ENCODE measurements at places on chromosomes 11 and 22.
A peak's percentile ranks its signal among the peaks of the same experiment; 100 is the strongest.

DNA sequence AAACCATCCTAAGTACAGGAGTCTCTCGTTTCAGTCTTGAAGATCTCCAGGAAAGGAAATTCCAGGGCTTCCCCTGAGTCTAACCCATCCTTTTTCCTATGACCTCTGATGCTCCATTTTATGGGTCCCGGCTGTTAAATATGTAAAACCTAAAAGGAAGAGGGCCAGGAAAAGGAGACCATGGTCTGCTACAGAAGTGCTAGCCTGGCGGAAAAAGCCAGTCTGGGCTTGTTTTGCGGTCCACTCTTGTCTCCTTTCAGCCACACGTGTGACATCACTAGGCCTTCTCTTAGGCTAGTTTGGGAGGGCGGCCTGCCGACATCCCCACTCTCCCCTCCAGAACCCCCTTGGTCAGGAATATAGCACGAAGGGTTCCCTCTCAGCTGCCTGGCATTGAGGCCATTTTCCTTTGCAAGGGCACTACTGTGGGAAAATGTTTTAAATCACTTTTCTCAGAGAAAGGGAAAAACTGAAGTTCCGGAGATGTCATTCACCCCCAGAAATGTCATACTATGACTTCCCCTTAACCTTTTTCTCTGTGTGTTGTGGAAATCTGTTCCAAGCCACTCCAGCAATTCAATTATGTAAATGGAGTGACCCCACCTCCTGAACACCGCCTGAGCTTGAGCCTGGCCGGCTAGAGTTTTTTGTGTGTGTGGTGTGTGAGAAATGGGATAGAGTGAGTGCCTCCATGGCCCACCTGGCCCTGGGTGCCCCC lies 86.9 kb downstream of the UBASH3B start:
- DNase-seq = no peak

DNA sequence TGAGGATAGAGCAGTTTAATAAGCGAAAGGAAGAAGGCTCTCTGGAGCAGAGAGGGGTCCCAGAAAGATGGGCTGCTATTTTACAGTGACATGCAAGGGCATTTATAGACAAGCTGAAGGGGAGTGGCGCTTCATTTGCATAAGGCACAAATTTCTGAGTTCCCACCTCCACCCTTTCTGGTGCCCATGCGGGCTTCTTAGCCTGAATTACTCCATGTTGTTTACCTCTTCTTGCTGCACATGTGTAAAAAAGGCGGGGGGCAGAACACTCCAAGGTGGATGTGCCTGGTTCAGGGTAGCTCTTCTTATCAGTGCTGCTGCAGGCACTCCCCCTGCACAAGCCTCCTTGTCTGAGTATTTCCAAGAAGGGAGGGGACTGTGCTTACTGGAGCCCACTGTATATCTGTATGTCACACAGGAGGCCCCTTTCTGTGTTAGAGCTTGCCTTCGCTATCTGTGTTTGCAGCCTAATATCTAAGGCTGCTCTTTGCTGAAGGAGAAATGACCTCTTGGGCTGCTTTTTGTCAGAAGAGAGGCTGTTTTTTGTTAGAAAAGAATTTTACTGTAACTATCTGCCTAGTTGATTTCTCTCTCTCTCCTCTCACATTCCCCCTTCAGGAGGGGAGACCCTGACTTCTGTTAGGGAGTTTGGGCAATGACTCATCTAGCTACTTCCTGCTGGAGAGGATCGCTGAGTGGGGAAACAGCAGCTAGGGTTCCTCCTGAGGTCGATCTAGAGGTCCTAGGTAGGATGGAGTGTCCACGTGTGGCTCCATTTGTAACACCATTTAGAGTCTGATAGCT lies 1057.0 kb upstream of the CNTN5 start:
- no peak for DNase-seq

GRCh38 chr11:55697817-55698216 lies 35.8 kb downstream of the OR4C6 start:
- no peak for DNase-seq

DNA sequence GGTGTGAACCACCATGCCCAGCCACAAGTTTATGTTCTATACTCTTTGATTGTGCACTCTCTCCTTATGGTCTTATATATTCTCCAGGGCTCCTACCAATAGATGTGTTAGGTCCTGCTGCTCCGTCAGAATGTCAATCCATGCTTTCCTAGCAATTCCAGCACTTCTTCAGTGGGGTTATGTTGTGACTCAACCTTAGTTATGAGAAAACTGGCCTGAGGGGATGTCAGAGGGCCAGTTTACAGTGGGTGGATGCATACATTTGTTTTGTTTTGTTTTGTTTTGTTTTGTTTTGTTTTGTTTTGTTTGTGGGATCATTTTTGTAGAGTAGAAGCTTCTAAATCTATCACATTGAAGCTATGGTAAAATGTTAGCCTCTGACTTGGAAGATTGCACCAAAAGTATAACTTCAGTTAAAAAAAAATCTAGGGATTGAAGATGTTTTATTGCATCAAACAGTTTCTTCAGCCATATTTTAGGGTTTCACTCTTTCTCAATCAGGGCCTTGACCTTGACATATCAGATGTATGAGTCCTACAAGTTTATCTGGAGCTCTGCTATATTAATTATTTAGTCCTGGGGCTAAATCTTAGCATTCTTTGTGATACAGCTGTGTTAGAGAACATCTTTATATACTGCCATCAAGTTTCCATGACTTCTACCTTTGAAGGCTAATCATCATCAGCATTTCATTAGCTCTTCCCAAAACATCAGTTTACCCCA lies 191.6 kb upstream of the CNTN5 start:
- no peak for DNase-seq

- no peak for DNase-seq
These were observed 17.4 kb downstream of the LIMK2 start for GRCh38 chr22:31229402-31230079.

DNA sequence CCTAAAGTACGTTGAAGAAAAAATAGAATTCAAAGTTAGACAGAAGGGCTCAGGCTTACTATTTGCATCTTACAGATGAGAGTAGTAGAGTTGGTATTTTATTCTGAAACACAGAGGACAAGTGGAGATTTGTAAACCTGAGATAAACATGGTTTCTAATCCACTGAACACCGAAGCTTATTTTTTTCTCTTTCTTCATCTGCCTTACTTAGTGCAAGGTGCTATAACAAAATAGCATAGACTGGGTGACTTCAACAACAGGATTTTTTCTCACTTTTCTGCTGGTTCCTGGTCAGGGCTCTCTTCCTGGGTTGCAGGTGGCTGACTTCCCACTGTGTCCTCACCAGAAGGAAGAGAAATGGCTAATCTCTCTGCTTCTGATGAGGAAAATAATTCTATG lies 2.1 kb upstream of the HBG1 start:
- DNase-seq = no peak

DNA sequence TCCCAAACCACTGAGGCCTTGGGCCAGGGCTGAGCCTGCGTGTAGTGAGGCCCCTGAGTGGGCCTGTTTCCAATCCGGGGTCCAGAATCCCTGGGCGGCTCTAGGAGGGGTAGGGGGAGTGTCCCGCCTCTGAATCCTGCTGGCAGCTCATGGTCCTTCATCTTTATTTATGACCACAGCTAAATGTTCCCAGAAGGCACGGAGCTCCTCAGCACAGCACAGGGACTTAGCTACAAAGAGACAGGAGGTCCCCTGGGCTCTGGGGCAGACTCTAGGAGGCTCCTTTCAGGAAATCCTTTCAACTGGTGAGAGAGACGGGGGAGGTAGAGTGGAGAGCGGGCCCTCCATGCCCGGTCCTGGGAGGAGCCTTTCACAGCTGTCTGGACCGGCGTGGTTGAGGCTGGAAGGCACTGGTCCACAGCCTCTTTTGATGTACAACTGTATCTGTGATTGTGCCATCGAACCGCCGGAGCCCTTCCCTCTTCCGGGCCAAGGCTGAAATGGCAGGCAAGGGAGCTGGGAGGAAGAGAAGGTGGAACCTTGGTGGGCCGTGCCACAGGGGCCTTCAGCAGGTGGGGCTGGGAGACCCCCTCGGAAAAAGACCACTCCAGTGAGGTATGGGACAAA lies 46.8 kb downstream of the SCUBE1 start:
- no peak for DNase-seq

- DNase-seq = no peak
These were observed 826 bp upstream of the EEF1G start for GRCh38 chr11:62574363-62575071.

DNA sequence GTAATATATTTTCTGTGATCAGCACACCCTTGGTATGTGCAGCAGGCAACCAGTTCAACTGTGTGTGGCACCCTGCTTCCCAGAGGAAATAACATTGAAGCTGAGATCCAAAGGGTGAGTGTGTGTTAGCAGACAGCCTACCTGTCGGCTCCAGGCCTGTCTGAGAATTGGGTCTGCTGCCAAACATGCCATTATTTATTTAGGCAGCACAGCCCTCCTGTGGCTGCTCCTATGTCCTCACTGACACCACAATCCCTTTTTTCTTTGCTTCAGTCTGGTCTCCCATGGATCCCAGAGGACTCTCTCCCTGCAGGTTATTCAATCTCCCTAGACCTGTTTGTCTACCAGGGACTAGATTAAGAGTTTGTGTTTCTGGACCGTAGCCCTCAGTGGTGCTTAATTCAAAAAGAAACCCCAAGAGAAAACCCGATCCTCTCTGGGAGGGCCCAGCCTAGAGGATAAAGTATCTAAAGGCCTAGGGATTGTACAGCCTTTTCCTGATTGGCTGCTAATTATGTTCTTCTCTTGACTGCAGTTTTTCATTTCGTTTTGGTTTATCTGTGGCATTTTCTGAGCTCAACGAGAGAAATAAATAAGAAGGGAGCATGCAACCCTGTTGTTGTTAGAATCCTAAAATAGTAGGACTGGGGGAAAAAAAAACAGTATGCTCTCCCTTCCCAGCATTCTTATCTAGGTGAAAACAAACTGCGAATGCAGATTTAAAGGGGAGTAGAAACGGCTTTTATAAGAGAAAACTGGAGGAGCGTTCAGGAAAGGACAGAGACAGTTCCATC lies 24.1 kb downstream of the KCNE3 start:
- DNase-seq = peak; percentile 31

DNA sequence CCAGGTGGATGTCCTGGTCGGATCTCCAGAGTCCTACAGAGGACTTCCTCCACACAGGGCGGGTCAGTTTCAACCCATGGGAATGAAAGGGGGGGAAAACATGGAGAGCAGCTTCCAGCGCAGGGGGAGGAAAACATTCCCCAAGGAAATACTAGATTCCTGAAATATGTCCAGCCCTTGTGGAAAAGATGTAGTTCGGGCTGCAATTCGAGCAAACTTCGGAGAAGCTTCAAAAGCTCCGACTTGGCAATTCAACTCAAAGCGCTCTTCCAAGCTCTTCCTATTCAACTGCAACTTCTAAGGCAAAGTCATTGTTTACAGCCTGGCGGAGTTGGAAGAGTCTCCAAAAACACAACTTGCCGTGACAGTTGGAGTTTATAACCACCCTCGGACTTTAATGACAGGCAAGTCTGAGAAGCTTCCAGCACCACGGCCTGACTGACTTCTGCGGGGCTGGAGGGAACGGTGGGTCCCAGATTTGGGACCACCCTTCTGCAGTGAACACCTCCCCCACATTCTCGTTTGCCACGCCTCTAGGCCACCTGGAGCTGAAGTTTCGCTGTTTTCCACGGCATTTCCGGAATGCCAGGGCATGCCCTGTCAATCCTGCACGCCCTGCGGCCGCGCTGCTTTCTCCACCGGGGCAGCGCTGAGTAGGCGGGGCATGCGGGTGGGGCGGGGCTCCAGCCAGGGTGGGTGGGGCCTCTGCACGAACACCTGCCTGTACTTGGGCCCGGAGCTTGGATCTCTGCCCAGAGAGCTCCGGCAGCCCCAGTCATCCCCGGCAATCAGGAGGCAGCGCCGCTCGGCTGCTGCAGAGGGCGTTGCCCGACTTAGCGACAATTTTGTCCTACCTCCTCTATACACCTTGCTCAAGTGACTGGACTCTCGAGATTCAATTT lies 49.0 kb upstream of the BIRC3 start:
- DNase-seq = peak; percentile 89

- peak; percentile 36 for DNase-seq
These were observed 102.4 kb upstream of the FSHB start for GRCh38 chr11:30128269-30128932.

GRCh38 chr11:2139123-2139521 lies at the start of gene IGF2:
Gene IGF2 (minus strand): TSS chr11:2139389. CDS start chr11:2135523, 3,866 bp downstream.
- no peak for DNase-seq

DNA sequence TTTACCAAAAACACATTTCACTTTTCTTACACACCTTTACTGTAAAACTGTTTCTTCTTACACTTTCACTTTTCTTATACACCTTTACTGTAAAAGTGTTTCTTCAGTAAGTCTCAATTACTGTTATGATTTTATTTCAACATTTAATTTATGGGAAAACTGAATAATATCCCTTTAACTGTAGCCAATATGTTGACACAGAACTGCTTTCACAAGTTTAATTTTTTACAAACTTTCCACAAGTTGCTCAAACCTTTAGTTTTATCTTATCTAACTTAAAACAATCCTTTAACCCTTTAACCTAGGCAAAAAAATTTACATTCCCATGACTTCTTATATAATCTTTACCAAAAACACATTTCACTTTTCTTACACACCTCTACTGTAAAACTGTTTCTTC lies 63.3 kb upstream of the OR5AN1 start:
- DNase-seq = no peak

DNA sequence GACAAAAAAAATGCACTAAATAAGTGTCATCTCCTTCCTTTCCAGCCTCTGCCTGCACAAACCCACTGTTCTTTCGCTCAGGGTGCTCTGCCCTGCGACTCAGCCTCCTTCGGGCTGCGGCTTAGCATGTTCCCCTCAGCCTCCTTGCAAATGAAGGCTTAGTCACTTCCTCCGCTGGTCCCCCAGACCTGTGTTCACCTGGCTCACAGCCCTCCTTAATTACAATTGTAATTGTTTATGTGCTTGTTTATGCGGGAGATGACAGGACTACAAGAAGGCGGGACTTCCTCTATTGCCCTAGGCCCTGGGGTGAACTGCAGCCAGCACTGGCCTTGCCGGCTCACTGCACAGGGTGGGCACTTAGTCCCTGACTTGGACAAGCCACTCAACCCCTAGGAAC lies 303.6 kb downstream of the KIRREL3 start:
- peak; percentile 1 for DNase-seq

DNA sequence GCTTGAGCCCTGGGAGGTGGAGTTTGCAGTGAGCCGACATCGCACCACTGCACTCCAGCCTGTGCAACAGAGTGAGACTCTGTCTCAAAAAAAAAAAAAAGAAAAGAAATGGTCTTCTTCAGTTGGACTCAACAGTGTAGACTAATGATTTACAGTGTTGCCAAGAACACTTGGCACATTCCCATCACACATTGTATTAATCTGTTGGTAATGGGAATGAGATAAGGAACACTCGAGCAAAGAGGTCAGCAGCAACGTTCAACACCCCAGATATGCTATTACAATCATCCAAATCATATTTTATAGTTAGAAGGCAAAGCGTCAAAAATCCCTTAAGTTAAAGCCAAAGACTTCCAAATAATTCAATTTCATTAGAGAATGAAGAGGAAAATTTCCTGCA lies 14.5 kb downstream of the CDON start:
- DNase-seq = no peak

DNA sequence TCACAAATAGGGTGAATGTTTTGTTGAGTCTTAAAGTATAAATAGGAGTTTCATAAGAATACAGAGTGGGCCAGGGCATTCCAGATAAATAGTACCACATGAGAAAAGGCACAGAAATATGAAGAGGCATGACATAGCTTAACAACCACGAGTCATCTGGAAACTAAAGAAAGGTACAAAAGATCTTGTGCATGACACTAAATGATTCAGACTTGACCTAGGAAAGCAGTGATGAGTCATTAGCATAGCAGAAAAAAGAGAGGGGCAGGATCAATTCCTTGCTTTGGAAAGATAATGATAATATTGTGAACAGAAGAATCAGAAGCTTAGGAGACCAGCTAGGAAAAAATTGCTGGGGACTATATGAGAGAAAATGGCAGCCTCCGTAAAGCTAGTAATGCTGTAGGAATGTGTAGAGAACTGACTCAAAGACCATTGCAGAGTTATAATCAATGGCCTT lies 47.6 kb upstream of the FIBIN start:
- peak; percentile 69 for DNase-seq
